ENCODE measurements at places on chromosomes 3 and 15.

- DNase-seq: no peak
These were observed 288.6 kb downstream of the NTRK3 start for GRCh38 chr15:87967951-87968350.

GRCh38 chr15:85276921-85277320 lies 103.5 kb upstream of the AKAP13 start:
- DNase-seq: no peak

- DNase-seq: no peak
These were observed 294.5 kb downstream of the NAALADL2 start for GRCh38 chr3:175153595-175153994.

DNA sequence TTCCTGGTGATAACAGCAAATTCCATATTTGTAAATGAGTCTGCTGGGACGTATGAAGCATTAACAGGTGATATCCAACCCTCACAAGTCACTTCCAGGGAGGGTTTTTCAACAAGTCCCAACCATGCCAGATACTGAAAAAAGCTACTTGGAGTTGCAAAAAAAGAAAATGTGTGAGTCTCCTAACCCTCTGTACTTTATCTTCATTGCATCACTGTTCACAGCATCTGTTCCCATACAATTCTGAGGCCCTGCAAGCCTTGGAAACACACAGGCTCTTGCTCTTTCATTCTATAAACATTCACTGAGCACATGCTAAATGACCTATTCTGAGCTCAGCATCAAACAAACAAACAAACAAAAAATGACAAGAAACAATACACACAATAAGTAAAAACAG lies 120.8 kb downstream of the RFTN1 start:
- DNase-seq: no peak

- DNase-seq: no peak
These were observed 18.0 kb upstream of the SECISBP2L start for GRCh38 chr15:49064281-49064653.

DNA sequence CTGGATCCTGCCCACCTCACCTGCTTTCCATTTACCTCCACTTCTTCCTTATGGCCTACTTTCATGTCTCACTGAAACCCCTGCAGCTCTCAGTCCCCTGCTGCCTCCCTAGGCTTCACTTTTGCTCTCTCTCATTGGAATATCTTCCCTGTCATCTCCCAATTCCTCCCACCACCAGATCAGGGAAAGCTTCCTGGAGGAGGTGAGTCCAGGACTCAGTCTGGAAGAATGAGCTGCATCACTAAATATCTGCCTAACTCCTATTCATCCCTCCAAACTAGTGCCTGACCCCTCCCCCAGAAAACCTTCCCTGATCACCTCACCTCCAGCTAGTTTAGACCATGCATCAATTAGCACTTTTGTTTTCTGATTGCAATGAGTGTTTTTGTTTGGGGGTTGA lies 37.1 kb downstream of the MRPL46 start:
- no peak for DNase-seq

- no peak for DNase-seq
These were observed 542 bp upstream of the MEIS2 start for GRCh38 chr15:37100966-37101215.

DNA sequence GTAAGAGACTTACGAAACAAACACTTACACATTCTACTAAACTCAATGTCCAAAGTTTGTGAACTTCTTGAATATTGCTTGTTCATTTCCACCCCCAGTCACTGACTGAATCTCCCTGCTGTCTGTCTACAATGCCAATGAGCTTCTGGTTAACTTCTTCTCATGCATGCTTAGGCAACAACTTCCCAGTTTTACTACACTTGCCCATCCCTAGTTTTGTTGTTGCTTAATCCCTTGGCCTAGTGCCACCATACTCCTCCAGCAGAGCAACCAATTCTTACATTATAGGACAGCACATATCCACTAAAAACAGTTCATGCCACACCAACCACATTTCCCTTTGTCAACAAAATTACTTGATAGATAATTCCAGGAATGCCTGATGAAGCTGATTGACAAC lies 40.9 kb upstream of the CCR2 start:
- no peak for DNase-seq

GRCh38 chr15:89864958-89865739 lies 28.6 kb downstream of the AP3S2 start:
- no peak for DNase-seq

GRCh38 chr3:2976212-2976611 lies 134.0 kb downstream of the IL5RA start:
- no peak for DNase-seq

DNA sequence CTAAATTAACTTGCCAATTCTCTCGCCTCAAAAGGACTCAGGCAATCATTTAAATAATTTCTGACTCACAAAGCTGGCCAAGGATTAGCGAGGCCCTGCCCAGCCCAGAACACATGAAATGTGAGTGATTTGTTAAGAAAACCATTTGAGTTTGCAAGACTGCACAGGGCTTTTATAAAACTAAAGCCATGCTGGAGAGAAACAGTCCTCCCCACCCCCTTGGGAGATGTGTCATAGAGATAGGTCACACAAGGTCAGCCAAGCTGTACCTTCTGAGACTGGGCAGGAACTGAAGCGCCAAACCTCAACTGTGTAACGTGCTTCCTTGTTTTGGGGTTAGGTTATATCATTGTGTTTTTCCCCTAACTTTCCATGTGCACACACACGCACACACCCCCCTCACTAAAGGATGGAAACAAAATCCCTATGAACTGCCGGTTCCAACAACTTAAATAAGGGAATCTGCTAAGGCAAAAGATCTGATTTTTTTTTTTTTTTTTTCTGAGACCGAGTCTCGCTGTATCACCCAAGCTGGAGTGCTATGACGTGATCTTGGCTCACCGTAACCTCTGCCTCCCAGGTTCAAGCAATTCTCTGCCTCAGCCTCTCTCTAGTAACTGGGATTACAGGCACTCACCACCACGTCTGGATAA lies 8.1 kb downstream of the SPATA12 start:
- no peak for DNase-seq

GRCh38 chr3:47362701-47363100 lies 18.1 kb upstream of the PTPN23 start:
- no peak for DNase-seq

DNA sequence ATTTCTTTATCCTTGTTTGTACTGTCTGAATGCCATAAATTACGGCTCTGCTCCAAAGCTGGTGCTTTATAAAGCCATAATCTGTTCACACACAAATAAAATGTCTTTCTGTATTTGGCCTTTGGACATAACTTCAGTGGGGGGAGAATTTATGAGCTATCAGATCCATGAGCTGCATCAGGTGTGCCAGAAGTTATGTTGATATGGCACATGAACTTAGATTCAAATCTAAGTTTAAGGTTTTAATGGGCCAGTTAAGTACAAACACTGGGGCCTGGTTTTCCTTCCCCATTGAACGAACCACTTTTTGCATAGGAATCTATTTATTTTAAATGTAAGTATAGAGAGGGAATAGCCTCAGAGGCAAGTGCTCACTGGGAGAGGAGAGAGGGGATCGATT lies 239.9 kb downstream of the NFKBIZ start:
- DNase-seq: no peak

GRCh38 chr3:99902091-99902490 lies 84.4 kb downstream of the CMSS1 start:
- DNase-seq: no peak

- DNase-seq: no peak
These were observed 13.1 kb upstream of the ALCAM start for GRCh38 chr3:105353485-105354161.

- no peak for DNase-seq
These were observed 99.6 kb downstream of the ABI3BP start for GRCh38 chr3:100893590-100893989.

GRCh38 chr3:161348796-161349400 lies 22.4 kb downstream of the SPTSSB start:
- DNase-seq: no peak

DNA sequence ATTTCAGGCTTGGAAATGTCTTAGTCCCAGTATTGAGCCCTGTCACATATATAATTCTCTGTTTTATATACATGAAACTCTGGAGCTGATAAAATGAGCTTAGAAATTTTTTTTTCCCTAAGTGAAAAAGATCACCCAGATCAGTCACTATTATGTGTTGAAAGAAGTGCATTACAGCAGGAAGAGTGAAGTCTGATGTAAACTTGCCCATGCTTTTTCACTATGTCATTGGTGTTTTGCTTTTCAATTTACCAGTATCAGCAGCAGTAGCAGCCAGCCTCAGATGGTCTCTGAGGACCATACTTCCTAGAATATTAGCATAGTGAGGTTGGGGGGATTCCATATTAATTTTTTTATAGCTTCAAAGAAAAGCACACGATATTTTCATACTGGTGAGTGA lies 255.6 kb upstream of the KCNH8 start:
- DNase-seq: no peak

DNA sequence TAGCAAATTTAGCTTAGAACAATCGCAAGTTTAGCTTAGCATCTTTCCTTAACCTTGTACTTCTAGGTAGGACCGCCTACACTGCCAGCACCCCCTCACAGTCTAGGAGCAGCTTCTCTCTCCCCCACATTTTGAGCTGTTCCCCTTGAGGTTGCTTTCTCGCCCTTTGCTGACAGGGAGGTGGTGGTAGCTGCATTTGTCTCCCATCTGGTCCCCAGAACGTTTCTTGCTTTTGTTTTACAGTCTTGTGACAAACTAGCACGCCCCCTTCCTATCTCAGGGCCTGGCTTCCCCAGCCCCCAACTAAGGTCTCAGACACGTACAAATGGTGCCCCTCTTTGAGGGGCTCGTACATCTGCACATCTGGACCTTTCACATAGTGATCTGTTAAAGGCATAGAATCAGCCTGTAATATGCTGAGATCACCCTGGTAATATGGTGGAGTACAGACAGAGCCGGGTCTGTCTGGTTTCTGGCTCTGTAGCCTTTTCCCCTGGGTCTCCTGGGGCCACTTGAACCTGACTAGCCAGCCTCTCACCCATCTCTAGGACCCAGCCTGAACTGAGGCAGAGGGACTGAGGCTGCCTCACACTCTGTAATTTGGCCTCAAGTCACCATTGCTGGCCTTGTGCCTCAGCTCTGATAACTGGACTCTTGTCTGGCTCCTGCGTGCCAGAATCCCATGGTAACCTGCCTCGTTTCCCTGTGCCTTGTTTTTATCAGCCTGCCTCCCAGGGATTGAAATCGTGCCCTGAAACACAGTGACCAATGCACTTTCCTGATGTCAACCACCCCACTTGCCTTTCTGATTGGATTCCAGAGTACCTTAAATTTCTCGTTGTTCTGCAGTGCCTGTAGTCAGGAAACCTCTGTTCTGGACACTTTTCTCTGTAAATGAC lies 27.7 kb downstream of the CRTC3 start:
- no peak for DNase-seq

GRCh38 chr3:188607805-188608315 lies 453.9 kb downstream of the LPP start:
- no peak for DNase-seq

GRCh38 chr3:127694467-127695215 lies 21.9 kb downstream of the ABTB1 start:
- DNase-seq: no peak

- no peak for DNase-seq
These were observed 290.0 kb upstream of the THBS1 start for GRCh38 chr15:39290711-39291435.

GRCh38 chr3:169305460-169305859 lies 358.1 kb downstream of the MECOM start:
- no peak for DNase-seq

GRCh38 chr3:69082805-69083204 lies 1.9 kb upstream of the ARL6IP5 start:
- DNase-seq: no peak

DNA sequence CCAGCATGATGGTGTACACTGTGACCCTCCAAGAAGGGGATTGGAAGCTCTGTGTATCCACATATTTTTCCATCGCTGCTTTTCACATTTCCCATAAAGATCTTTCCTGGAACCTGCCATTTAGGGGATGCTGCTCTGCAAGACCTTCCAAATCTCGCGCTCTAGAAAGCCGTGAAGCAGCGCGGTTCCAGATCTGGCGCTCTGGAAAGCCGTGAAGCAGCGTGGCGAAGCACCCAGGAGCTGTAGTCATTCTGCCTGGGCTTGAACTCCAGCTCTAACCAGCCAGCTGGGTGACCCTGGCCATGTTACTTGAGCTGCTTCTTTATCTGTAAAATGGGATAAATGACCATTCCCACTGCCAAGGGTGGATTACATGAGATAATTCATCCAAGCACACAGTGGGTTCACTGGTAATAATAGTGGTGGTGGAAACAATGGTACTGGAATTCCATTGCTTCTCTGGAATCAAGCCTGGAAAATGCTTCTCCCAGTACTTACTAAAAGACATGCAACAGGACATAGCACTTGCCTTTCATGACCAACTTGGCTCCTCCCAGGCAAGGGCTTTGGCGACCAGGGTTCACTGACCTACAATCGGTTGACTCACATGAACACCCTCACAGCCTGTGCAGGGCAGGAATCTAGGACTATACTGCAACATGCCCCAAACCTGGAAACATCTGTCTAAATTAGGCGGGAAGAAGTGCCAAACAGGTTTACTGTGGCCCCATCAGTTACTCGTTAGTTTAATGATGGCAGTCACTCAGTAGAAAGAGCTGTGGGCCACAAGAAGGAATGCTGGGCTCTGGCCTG lies 70.7 kb downstream of the XXYLT1 start:
- no peak for DNase-seq

- no peak for DNase-seq
These were observed 43.0 kb upstream of the ABI3BP start for GRCh38 chr3:101036213-101036618.

GRCh38 chr15:47184003-47184907 lies 533.0 kb upstream of the SEMA6D start:
- DNase-seq: no peak

GRCh38 chr3:48716508-48716981 lies 476 bp downstream of the IP6K2 start:
- no peak for DNase-seq

DNA sequence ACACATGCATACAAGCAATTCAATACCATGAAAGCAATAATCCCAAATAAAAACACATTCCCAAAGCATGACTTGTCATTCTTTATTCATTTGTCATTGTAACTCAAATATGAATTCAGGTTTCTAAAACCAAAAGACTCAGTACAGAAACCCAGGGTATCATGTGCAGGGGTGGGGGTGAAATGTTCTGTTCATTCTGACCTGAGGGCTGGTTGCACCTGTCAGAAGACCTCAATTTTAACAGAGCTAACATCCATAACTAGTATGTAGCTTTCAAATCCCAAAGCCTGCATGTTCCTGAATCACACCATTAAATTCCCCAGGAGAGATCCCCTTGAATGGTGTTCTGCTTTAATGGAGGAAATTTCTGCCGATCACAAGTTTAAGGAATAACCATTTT lies 738.7 kb downstream of the MCTP2 start:
- no peak for DNase-seq

- DNase-seq: no peak
These were observed 43.4 kb upstream of the MYZAP start for GRCh38 chr15:57548351-57548750.

- DNase-seq: no peak
These were observed 37.6 kb downstream of the EPHB3 start for GRCh38 chr3:184599143-184599542.

- DNase-seq: no peak
These were observed 452 bp downstream of the TMEM158 start for GRCh38 chr3:45225465-45226205.

- DNase-seq: no peak
These were observed 51.2 kb upstream of the PCSK6 start for GRCh38 chr15:101540480-101541239.

Measured in stimulated activated CD8-positive, alpha-beta memory T cell treated with anti-CD3 and anti-CD28 coated beads, Interleukin-4, amount 100 ng/mL, for 1 hour (primary cell).